GM04504 (cell line): ENCODE measurements at places on chromosomes 1 and 21.
A peak's percentile ranks its signal among the peaks of the same experiment; 100 is the strongest.

DNA sequence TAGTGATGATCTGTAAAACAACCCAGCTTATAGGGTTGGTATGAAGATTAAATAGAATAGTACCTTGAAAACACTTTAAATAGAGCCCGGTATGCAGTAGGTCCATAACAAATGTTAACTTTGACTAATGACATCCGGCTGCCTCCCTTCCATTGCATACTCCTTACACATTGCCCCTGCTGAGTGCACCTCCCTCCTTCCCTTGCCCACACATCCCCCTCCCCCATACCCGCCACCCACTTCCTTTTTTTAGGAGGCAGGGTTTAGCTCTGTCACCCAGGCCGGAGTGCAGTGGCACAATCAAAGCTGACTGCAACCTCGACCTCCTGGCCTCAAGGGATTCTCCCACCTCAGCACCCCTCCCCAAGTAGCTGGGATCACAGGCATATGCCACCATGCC, 24.4 kb upstream of the ZC3H12A start:
- DNase-seq = no peak

- DNase-seq = no peak
Observed at GRCh38 chr1:205983925-205984725, 19.1 kb downstream of the RAB7B start.

- peak; percentile 90 for DNase-seq
Observed at GRCh38 chr1:115302390-115302961, 35.6 kb downstream of the NGF start.

GRCh38 chr21:26833011-26833410, 12.2 kb downstream of the ADAMTS1 start:
- DNase-seq = no peak

DNA sequence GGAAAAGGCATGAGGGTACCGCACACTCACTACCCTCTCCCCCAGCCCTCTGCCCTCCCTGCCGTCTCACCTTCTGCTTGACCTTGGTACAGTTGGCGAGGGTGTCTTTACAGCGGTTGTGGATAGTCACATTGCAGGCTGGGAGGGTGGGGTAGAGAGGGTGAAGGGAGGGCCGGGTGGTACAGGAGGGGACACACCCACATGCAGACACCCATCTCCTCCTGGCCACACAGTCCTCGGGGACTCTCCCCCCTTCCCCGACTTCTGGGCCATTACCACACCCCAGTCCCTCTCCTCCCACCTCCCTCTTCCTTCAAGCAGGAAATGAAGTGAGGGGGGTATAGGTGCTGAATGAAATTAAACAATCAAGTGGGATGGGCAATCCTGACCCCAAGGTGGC, 11.6 kb downstream of the ARHGEF2 start:
- DNase-seq = no peak

DNA sequence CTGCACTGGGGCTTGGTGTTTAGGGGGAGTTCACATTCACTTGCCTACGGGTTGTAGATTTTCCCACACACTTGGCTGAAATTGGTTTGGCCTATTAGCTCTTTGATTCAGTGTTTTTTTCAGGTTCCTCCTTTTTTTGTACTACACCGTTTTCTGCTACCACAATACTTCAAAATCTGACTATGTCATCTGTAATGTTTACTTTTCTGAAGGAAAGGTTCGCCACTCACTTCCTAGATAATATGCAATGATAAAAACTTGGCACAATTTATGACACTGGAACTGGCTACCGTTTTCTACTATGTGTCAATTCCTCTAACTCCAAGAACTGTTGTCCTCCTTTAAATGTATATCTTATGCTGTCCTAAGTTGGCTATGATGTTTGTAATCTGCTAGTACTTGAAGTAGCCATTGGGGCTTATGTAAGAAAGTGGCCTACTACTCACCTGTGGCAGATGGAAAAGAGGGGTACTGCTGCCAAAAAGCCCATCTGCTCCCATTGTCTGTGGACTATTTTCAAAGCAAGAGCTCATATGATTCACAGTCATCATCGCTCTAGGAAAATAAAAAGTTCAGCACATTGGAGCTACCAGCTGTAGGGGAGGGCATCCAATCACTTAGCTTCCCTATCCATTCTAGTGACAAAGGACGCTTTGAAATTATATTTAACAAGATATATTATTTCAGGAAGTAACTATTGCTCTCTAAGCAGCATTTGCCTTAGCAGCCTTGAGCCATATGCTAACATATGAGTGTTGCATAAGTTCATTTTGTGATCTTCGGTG, 42.4 kb upstream of the BACH1 start:
- DNase-seq = no peak

DNA sequence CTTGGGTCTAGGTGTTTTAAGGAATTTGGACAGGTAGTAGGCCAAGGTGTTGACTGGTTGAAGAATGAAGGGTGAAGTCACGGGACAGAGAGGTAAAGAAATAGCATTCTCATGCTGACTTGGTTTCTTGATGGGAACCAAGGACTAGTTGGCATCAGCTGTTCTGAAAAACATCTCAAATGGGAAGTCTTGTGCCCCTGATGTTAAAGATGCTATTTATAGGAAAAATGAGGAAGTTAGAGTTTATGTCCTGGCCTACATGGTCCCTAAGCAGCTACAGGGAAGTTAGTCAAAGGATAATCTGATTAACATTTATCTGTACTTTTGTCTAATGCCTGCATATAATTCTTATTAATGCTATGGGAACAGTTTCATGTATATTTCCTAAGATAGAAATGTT, 262.4 kb downstream of the HHIPL2 start:
- no peak for DNase-seq

GRCh38 chr1:86733340-86733739, 29.0 kb downstream of the SH3GLB1 start:
- no peak for DNase-seq

GRCh38 chr1:189708674-189709073, 769.0 kb downstream of the BRINP3 start:
- DNase-seq = no peak

GRCh38 chr1:87202451-87202850, 126.2 kb upstream of the LMO4 start:
- DNase-seq = no peak

DNA sequence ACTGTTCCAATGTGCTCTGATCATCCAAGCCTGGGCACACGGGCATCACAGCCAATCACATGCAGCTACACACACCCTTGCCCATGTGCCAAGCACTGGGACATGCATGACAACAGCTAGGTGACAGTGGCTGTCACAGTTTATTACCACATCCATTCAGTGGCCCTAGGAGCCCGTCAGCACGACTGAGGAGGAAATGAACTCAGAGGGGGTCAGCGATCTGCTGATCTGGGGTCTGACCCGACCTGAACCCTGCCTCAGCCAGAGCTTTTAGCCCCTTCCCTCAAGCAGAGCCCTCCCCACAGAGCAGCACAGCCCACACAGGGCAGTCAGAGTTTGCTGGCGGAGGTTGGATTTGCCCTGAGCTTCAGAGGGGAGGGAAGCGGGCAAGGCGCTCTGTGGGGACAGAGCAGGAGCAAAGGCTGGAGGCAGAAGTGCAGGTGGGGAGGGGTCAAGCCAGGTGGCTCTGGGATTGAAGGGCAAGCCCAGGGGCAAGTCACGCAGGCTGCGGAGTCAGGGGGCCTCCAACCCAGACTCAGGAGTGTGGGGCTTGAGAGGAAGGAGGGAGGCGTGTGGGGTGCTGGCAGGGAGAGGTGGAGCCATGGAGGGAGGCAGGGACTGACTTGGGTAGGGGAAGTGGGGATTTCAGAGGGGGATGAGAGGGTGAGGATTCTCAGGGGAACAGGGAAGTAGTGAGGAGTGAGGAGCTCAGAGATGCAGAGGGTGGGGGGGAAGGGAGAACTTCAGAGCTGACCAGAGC, 10.4 kb downstream of the SH3BGRL3 start:
- DNase-seq = no peak

- DNase-seq = no peak
Observed at GRCh38 chr21:22955559-22955958, 1957.3 kb downstream of the NCAM2 start.

DNA sequence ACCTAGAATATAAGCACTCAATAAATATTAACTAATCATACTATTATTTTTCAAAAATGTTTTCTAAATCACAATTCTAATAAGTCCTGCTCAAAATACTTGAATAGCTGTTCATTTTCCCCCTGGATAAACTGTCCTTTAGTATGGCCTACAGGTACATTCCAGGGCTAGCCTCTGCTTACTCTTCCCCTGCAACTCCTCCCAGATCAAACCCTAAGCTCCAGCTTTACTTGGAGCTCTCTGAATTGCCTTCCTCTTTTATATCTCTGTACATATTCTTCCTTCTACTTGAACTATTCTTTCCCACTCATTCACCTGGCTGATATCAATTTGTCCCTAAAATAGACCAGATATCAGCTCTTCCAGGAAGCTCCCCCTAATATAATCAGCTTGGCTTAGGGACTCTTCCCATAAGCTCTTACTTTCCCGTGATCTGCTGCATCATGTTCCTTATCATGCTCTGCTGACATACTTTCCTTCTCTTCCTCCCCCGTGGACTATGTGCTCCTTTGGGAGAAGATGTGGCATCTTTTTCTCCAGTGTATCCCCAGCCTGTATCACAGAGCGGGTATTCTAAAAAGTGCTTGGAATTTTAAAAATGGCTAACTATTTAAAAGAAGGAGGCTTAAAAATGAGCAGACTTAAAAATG, 43.1 kb upstream of the PIGC start:
- no peak for DNase-seq

- DNase-seq = no peak
Observed at GRCh38 chr1:207841293-207841692, 69.6 kb downstream of the CD34 start.

- DNase-seq = no peak
Observed at GRCh38 chr1:112320058-112320457, 76.0 kb upstream of the CTTNBP2NL start.

DNA sequence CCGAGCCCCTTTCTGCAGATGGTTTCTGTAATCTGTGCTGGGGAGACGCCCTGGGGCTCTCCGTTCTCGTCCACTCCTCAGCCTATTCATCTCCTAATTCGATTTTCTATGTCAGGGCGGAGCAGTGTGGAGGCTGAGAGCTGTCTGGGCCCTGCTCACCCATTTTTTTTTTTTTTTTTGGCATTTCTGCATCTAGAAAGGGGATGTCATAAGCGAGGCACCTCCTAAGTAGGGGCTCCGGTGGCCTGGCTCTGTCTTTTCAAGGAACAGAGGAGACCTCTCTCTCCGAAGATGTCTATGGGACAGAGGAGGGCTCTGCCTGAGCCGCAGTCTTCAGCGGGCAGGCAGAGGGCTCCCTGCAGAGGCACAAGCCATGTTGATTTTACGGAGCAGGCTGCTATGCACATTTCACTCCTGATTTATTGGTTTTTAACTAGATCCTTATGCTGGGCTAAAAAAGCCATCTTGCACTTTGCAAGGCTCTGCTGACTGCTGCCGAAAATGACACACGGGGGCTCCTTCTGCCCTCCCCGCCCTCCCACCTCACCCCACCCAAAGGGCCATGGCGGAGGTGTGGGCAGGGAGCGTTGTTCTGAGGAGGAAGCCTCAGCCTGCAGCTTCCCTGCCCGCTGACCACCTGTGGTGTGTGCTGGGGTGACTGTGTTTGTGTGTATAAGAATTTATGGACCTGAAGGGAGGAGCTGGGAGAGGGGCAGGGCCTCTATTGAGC, 71.0 kb downstream of the FOXD2 start:
- peak; percentile 9 for DNase-seq

DNA sequence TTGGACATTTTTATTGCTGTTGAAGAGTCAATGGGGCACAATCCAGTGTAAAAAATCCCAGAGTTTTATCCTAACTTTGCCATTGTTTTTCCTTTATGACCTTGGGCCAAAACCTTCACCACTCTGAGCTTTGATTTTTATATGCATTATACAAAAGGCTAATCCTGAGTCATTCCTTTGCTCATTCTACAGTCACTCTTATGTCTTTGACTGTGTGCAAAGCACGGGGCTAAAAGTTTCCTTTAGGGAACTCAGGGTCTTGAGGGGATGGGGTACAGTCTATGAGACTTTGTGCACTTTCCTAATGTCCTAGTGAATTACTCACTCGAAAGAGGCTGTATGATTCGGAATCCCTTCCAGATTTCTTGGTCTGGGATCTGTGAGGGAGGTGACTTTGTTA, 543.2 kb upstream of the CAMK1G start:
- no peak for DNase-seq

- no peak for DNase-seq
Observed at GRCh38 chr1:52919051-52919722, 2.4 kb downstream of the ECHDC2 start.

DNA sequence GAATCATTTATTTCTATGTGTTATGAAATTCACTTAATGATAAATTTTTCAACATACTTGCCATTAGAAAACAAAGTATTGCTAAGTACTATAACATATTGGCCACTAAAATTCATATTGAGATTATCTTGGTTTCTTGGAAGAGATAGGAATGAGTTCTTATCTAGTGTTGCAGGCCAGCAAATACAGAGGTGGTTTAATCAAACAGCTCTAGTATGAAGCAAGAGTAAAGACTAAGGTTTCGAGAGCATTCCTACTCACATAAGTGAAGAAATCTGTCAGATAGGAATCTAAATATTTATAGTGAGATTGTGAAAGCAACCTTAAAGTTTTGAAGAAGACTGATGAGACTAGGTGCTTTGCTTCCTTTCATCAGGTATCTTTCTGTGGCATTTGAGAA, 37.9 kb upstream of the FOXE3 start:
- DNase-seq = no peak

DNA sequence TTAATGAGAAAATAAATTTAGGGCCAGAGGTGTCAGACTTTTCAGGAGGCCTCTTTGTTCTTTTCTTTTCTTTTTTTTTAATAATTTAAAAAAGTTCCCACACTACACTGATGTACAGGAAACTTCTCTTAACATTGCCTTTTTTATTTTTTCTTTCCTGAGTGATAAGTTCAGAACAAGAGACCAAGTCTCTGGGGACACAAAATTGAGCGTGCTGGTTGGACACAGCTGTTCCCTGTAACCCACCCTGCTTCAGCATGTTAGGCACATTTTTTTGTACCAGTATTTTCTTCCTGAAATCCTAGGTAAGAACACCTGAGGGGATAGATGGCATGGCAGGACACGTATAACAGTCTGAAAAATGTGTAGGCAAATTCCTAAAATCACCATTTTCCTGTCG, 50.1 kb downstream of the PBX1 start:
- no peak for DNase-seq

DNA sequence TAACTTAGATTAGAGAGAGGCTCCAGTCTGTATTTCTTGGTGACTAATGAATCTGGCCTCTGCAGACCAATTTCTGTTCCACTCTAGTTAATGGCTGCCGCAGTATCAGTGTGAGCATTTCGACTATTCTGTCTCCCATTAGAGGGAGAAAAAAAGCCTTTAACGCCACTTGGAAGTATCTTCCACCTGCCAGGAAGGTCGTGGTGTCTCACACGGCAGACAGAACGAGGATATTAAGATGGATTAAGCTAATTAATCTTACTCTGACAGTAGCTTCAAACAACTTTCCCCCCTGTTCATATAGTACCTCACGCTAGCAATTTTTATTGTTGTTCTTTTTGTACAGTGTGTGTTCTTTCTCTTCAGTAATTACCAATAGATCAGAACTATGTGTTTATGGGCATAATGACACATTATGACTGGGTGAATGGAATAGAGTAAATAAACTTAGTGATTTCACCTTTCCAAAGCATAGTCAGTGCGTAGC, 153.8 kb downstream of the ADGRL2 start:
- DNase-seq = no peak

- DNase-seq = no peak
Observed at GRCh38 chr1:70737125-70737524, 310.5 kb downstream of the PTGER3 start.

- DNase-seq = no peak
Observed at GRCh38 chr1:198099755-198100154, 57.0 kb upstream of the NEK7 start.

GRCh38 chr1:236875975-236876374, 80.9 kb downstream of the MTR start:
- DNase-seq = no peak

GRCh38 chr1:8274352-8274751, 43.6 kb upstream of the SLC45A1 start:
- no peak for DNase-seq
